MG63 (cell line): ENCODE measurements at places on chromosomes 11 and 22. TPM values are rescaled to one million over a fixed set of nuclear protein-coding genes. Genes with fewer than 3 reads are reported as not detected.

- no peak for DNase-seq
These were observed 80.8 kb downstream of the SHANK2 start for GRCh38 chr11:71171576-71171975.

- no peak for DNase-seq
These were observed 153.2 kb upstream of the CCDC179 start for GRCh38 chr11:23013509-23013908.

- no peak for DNase-seq
These were observed 71.4 kb downstream of the CTSC start for GRCh38 chr11:88266157-88266556.

DNA sequence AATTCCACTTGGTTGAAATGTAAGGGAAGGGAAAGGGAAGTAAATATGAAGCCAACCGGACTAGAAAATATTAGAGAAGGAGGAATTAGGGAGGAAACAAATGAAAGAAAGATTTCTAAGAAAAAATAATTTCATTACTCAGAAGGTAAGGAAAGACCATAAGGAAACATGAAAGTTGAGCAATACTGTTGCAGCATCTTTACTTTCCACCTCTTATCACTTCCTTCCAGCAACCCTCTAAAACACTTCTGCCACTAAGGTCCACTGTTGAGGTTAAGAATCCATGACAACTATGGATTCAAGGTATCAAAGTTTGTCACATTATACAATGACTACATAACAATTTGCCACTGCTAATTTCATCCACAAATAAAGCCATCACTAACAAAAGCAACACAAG is 308.6 kb downstream of the DLG2 start:
- no peak for DNase-seq

- no peak for DNase-seq
These were observed 53.3 kb downstream of the MRTFA start for GRCh38 chr22:40583053-40583741.

DNA sequence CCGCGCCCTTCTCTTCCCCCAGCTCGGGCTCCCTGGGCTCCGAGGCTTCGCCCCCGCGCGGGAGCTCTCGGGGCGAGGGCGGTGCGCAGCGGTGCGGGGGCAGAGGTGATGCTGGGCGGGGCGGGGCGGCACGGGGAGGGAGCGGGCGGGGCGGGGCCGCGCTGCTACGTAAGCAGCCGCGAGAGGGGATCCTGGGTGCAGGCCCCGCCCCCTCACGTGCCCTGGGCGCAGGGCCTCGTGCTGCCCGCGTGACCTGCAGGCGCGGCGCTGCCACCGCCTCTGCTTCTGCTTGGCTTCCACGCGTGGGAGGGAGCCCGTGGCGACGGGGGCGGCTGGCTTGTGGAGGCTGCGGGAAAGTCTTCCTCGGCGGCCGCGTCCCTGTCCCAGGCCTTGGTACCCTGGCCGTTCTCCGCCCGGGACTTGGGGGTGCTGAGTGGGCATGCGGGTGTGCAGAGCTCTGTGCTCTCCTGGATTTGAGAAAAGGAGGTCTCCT is 132.6 kb upstream of the HSD17B12 start:
- DNase-seq = peak; percentile 26

GRCh38 chr11:93279851-93280347 is 50.6 kb upstream of the DEUP1 start:
- no peak for DNase-seq

- peak; percentile 87 for DNase-seq
These were observed 16.2 kb downstream of the EIF4G2 start for GRCh38 chr11:10792385-10793068.

- peak; percentile 31 for DNase-seq
These were observed 12.4 kb downstream of the PICK1 start for GRCh38 chr22:38069372-38070249.

DNA sequence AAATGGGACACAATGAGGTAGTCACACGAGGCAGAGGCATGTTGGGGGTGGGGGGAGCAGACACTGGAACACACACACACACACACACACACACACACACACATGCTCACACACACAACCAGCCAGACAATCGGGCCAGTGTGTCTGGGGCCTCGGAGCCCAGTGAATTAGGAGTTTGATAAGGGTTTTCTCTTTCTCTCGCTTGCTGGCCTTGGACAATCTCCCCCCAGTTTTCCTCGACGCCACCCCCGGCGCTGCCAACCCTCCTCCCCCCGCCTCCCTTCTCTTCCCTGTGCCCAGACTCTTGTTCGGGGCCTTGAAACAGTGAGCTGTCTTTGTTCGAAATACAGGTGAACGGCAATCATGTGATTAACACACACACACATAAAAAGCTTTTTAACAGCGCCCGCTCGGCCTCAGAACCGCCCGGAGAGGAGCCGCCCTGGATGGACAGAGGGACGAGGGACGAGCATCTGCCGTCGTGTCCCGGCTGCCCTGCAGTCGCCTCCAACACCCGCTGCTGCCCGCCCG is 1.5 kb upstream of the SOX10 start:
- no peak for DNase-seq

DNA sequence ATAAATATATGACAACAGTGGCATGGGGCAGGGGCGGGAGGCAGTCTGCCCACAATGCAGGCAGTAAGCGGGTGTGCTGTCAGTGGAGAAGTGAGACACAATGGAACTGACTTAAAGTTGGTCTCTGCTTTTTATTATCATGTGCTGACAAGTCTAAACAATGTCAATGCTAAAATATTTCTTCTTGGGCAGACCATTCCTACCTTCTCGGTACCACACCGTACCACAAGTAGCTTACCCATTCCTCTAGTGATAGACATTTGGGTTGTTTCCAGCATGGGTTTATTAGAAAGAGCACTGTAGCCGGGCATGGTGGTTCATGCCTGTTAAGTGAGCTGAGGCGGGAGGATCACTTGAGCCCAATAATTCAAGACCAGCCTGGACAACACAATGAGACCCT is 2.6 kb upstream of the CHADL start:
- no peak for DNase-seq

- DNase-seq = no peak
These were observed 73.2 kb downstream of the CCDC81 start for GRCh38 chr11:86447763-86448480.

GRCh38 chr11:17611503-17612220 is 64.6 kb downstream of the OTOG start:
- no peak for DNase-seq

GRCh38 chr11:112525270-112525669 is 264.6 kb upstream of the PLET1 start:
- peak; percentile 63 for DNase-seq

- no peak for DNase-seq
These were observed 611.7 kb upstream of the CNTN5 start for GRCh38 chr11:98409069-98409468.

DNA sequence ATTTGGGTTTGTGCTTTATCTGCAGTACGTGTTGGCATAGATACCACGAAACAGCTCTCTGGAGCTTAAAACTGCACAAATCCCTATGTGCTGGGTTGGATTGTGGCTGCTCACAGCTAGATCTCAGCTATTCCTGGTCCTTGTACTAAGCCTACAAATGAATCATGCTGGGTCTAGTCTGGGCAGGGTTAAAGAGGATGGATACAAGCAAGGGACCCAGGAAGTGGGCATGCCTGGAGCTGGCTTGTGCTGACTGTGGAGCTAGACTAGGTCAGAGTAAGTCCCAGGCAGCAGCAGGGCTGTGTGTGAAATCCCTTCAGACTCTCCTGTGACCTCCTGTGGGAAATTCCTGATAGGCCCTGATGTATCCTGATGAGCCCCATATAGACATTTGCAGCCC is 3.9 kb upstream of the E2F8 start:
- DNase-seq = peak; percentile 20

DNA sequence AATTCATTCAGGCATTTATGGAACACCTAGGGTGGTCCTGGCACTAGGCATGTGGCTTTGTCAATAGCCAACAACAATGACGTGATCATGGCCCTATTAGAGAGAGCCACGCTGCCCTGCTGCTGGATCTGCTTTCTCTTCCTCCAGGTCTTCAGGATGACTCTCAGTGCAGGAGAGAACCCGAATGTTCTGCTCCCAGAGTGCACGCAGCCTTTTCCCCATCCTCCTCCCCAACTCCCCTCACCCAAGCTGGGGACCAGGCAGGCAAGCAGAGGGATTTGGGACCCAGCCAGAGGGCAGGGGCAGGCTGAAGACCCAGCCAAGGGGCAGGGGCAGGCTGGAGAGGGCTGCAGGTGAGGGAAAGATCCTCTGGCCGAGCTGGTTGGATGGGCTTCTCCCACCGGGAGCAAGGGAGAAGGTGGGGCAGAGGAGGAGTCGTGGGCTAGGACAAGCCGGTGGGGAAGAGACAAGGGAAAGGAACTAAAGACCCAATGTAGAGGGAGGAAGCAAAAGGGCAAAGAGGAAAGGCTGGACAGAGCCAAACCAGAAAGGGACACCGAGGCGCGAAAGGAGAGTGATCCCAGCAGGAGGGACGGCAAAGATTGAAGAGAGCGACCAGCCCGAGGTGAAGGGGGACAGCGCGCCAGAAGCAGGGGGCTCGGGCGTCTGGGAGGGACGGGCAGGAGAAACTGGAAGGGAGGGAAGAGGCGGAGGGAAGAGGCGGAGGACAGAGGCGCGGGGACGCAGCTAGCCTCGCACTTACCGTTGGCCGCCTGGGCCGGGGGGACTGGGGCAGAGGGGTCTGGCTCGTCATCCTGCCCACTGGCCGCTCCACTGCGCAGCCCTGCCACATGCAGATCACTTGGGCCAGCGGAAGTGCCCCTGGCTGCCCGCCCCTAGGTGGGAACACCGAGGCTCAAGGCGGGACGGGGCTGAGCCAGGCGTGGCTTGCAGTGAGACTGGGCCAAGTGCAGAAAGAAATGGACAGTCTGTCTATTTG is at the start of gene KCTD14:
Gene KCTD14, minus strand, starts transcription at position 880 of the 1,000 bp plus-strand sequence. Its CDS starts 27 bp downstream, at position 853.
- DNase-seq = peak; percentile 67

GRCh38 chr11:113286509-113287497 is 27.6 kb upstream of the TTC12 start:
- no peak for DNase-seq

DNA sequence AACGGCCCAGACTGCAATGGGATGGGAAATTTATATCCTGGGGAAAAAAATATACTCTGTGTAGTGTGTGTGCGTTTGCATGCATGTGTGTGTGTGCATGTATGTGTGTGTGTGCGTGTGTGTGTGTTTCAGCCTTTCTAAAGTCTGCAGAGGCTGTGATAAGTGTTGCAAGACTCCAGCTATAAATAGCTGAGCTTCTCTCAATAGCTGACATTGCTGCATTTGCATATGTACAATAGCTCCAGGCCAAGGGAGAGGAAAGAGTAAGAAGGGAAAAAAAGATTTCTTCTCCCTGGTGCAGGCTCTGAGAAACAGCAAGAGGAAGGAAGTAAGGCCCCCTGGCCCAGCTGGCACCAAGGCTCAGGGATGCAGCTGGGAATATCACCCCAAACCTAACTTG is 483.0 kb downstream of the MN1 start:
- no peak for DNase-seq

- DNase-seq = no peak
These were observed 24.7 kb upstream of the ARHGAP8 start for GRCh38 chr22:44727709-44728108.

DNA sequence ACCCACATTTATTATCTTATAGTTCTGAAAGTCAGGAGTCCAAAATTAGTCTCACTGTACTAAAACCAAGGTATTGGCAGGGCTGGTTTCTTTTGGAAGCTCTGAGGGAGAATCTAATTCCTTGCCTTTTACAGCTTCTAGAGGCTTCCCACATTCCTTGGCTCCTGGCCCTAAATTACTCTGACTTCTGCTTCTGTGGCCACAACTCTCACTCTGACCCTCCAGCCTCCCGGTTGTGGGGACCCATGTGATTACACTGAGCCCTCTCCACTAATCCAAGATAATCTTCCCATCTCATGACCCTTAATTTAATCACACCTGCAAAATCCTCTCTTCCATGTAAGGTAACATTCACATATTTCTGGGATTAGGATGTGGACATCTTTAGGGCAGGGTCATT is 110.9 kb downstream of the ARL14EP start:
- DNase-seq = no peak

DNA sequence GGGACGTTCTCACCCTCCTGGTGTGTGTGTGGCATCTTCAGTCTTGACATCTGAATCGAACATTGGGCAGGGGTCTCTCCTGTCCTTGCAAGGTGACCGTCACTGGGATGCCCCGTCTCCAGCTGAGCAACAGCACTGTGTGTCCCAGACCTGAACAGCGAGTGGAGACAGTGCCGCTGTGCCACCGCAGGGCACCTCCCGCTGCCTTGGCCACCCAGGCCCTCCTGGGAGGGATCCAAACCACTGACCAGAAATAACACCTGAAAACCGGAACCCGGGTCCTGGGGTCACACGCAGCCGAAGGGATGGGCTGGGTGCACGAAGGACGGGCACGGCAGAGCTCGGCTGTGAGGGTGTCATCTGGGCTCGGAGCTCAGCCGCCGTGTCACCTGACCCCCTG is 102.2 kb downstream of the BRD1 start:
- no peak for DNase-seq

DNA sequence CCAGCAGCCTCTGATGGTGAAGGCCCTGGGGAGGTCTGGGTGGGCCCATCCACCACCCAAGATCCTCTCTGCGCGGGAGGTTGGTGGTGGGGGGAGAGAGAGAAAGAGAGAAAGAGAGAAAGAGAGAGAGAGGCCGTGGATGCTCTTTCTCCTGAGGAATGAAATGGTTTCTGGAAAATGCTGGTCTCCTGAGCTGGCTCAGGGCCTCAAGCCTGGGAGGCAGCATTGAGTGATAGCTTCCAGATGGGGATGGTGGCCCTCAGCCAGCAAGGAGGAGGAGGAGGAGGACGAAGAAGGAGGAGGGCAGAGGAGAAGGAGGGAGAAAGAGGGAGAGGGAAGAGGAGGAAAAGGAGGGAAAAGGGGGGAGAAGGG is 4.6 kb downstream of the TSPAN32 start:
- peak; percentile 89 for DNase-seq

DNA sequence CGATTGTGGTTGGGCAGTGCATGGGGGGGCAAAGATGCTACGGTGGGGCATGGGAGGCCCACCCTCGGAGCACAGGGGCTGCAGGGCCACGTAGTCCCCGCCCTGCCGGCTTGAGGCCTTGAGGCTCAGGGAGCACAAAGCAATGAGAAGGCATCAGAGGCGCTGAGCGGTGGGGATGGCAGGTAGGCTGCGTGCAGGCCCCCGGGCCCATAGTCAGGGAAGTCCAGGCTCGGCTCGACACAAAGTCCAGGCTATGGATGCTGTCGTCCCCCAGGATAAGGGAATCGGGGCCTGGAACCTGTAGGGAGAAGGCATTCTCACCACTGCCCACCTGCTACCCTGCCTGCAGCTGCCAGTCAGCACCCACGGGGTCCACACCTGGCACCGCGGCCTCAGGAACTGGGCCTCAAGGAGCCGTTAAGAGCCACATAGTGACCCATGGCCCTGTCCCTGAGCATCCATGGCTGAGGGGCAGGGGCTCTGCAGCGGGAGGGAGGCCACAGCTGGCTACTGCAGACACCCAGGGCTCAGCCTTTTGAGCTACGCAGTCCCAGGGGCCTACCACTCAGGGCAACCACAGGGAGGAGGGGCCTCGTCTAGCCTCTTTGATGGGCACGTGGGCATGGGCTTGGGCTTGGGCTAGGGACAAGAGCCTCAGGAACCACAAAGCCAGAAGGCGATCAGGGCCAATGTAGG is 179.7 kb downstream of the IGLL1 start:
- DNase-seq = no peak

Gene SERPIND1
- total RNA-seq = not detected in 2 replicates

Gene OR10D3
- total RNA-seq = not detected in 2 replicates

Gene GDPD4
- not detected in 2 replicates for total RNA-seq

Gene TEX12
- not detected in 2 replicates for total RNA-seq

Gene MAPK8IP2
- total RNA-seq = 2.2 TPM in 1 of 2 replicates, not detected in the other

Gene GRIA4
- total RNA-seq = not detected in 2 replicates

Gene TRPC6
- total RNA-seq = not detected in 2 replicates

Gene PHOX2A
- total RNA-seq = not detected in 2 replicates

Gene PANX3
- total RNA-seq = not detected in 2 replicates

Gene RFPL2
- not detected in 2 replicates for total RNA-seq

Gene PSMC3
- 147 and 165 TPM in 2 replicates for total RNA-seq

Gene OR52I1
- total RNA-seq = not detected in 2 replicates

Gene OR52H1
- total RNA-seq = not detected in 2 replicates

Gene RASD2
- 0.56 TPM in 1 of 2 replicates, not detected in the other for total RNA-seq

Gene DDIAS
- 9.2 and 10.3 TPM in 2 replicates for total RNA-seq
